KBM-7 (cell line): ENCODE measurements at places on chromosomes 2 and 18.

DNA sequence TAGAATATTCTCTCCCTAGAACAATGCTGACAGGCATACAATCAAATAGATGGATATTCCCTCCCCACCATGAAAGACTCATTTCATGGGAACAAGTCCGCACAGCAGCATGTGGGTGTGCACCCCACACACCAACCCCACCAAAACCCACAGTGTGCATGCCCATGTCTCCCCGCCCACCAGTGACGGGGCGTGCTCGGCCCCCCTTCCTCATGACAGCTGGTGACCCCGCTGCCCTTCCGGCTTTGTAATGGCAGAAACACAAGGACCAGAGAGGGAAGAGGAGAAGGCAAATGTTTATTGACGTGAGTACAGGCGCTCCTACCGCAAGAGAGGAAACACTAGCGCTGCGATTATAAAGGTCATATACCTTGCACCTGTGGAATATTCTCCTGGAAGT is 30.8 kb upstream of the ODC1 start:
- DNase-seq = no peak

DNA sequence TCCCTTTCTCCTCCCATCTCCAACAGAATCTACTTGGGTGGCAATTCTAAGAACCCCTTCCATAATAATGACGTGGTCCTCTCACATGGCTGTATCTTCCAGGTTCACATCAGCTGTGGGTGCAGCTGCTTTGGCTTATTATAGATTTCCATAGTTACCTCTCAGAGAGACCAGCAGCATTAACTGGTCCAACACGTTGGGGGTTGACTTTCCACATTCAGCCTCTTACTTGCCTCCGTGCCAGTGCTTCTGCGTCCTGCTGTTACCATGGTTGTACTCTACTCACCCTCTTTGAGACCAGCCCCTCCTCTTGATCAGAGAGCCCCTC is 570.7 kb downstream of the PLCL1 start:
- no peak for DNase-seq

GRCh38 chr2:162890690-162891311 is 52.2 kb upstream of the KCNH7 start:
- DNase-seq = peak; percentile 49

GRCh38 chr2:17208511-17208910 is 309.7 kb downstream of the RAD51AP2 start:
- DNase-seq = no peak

DNA sequence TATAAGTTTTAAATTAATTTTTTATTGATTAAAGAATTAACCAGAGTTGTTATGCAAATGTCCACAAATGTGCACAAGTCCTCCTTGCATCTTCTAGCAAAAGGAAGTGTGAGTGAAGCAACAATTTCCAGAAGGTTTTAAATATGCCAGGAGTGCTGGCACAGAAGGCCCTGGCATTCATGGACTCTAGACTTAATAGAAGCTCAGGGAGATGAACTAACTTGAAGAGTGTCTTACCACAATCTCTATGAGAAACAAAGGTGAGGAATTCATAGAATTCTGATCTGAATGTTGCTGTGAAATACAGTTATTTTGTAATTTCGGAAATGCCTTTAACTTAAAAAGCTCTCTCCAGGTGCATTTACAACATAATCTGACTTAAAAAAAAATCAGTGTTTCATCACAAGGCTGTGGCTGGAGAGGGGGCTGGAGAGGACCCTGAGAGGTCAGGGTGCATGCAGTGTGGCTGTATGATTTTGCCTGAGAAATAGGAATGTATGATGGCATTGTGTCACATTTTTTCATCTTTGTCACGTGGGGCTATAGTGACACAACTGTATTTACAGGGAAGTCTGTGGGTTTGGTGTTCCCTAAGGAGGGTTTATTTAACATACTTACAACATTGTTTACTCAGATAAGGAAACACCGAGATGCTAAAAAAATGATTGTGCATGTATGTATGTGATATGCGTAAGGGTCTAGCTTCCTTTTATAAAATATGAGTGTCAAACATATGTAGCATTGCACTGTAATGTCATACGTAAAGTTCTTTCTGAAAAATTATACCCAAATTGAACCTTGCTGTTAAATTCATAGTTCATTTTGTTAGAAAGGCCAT is 66.2 kb downstream of the MAP4K4 start:
- no peak for DNase-seq
